ENCODE measurements at places on chromosomes 16 and 17.

- DNase-seq, result no peak
These were observed 16.1 kb upstream of the C17orf78 start for GRCh38 chr17:37359682-37360188.

DNA sequence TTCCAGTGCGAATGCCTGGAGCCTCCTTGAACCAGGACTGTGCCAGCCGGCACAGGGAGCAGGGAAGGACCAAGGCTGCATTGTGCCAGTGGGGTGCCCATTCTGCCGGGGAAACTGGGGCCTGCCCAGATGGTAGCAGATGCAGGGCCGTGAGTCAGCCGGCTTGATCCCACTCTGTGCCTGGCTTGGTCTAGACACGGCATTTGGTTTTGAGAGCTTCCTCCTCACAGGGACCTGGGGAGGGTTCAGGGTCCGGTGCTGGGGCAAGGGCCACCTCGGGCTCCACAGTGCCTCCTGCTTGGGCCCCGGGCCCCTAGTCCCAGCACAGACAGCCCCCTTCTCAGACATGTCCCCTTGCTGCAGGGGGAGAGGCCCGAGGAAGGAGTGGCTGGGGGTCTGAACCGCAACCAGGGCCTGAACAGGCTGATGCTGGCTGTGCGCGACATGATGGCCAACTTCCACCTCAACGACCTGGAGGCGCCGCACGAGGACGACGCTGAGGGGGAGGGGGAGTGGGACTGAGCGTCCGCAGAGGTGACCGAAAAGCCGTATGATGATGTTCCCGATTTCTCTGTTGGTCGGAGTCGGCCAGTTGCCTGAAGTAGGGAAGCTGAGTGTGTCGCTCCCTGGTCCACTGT lies 7.8 kb upstream of the MC1R start:
- no peak for DNase-seq

GRCh38 chr17:61144617-61145564 lies 254.8 kb upstream of the TBX2 start:
- DNase-seq, result no peak

- no peak for DNase-seq
These were observed 18.9 kb upstream of the ENPP7 start for GRCh38 chr17:79711715-79712305.

DNA sequence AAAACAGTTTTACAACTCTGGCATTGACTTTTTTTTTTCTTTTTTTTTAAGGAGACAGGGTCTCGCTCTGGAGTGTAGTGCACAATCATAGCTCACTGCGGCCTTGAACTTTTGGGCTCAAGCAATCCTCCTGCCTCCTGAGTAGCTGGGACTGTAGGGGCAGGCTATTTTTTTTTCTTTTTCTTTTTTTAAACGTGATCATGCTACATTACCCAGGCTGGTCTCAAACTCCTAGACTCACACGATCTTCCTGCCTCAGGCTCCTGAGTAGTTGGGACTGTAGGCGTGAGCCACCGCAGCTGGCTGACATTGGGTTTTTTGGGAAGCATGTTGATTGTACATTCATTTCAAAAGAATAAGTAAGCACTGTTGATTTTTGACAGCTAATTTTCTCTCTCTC lies 32.1 kb downstream of the TNRC6A start:
- DNase-seq, result no peak

GRCh38 chr16:7185689-7186088 lies 147.0 kb upstream of the RBFOX1 start:
- no peak for DNase-seq

GRCh38 chr16:24531166-24531565 lies 8.2 kb upstream of the RBBP6 start:
- no peak for DNase-seq

GRCh38 chr16:22202261-22202637 lies 3.8 kb upstream of the EEF2K start:
- DNase-seq, result no peak

- DNase-seq, result no peak
These were observed 102.1 kb downstream of the CDH13 start for GRCh38 chr16:82728901-82729300.

- no peak for DNase-seq
These were observed 3.3 kb downstream of the SMIM5 start for GRCh38 chr17:75636381-75637142.

DNA sequence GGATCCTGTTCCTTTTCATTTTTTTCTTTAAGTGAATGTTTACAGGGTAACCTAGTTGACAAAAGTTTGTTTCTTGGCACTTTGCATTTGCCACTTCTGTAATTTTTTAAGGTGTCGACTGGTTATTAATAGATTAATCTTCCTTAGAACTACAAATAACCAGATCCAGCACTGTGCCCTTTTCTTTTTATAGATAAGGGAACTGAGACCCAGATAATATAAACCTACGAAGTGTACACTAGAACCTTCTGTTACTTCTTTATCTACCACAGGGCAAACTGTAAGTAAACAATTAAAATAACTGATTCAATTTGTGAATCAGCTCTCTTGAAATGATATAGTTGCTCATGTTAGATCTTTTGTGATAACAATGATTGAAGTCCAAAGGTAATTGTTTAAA lies 55.4 kb downstream of the NLK start:
- no peak for DNase-seq

DNA sequence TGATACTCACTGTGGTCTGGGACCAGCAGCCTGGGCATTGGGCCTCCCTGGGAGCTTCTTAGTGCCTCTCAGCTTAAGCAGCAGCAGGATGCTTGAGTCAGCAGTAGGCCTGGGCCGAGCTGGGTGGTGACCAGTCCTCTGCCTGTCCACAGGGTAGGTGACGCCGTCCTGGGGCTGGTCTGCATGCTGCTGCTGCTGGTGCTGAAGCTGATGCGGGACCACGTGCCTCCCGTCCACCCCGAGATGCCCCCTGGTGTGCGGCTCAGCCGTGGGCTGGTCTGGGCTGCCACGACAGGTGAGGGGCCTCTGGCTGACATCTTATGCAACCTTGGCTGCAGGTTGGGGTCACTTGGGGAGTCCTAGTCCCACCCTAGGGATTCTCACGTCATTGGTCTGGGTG lies 7.4 kb downstream of the SLC26A11 start:
- DNase-seq, result no peak

GRCh38 chr17:63082952-63083351 lies 116.9 kb downstream of the TANC2 start:
- DNase-seq, result no peak

DNA sequence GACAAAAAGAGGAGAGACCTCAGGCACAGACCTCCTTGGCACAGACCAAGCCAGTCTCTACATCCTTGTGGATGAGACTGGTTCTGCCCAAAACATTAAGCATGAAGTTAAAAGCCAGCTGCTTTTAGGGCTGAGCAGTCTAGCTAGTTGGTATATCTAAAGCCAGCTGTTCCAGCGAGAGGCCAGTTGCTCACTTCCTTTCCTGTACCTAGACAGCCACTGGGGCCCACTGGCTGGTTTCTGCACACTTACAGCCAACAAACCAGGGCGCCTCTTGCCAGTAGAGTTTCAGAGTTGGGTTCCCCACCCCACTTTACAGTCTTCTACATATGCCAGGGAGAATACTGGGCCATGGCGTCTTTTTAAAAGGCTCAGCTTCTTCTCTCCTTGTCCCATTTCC lies 242.4 kb downstream of the ZFHX3 start:
- DNase-seq, result no peak

GRCh38 chr16:82421851-82422250 lies 204.9 kb upstream of the CDH13 start:
- no peak for DNase-seq

GRCh38 chr16:17294856-17295255 lies 175.9 kb downstream of the XYLT1 start:
- no peak for DNase-seq

- no peak for DNase-seq
These were observed 411.7 kb downstream of the UTP18 start for GRCh38 chr17:51672065-51672464.

DNA sequence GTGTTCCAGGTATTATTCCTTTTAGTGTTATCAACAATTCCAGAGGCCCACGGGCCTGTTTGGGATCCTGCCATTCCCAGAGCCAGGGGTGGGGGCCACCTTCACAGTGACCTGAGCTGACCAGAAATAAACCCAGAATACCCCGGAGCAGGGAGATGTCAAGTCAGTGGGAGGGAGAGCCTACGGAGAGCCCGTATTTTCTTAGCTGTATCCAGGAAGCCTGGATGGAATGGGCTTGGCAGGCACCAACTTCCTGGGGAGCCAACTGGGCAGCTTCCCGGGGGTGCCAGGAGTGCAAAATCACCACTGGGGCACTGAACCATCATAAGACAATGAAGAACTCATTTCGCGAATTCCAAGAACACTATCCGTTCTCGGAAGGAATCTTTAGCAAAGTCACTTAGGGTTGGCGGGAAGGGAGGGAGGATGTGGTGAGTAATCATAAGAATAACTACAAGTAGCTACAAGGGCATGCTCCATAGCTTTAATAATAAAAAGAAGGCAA lies 13.2 kb upstream of the MRTFB start:
- DNase-seq, result no peak

DNA sequence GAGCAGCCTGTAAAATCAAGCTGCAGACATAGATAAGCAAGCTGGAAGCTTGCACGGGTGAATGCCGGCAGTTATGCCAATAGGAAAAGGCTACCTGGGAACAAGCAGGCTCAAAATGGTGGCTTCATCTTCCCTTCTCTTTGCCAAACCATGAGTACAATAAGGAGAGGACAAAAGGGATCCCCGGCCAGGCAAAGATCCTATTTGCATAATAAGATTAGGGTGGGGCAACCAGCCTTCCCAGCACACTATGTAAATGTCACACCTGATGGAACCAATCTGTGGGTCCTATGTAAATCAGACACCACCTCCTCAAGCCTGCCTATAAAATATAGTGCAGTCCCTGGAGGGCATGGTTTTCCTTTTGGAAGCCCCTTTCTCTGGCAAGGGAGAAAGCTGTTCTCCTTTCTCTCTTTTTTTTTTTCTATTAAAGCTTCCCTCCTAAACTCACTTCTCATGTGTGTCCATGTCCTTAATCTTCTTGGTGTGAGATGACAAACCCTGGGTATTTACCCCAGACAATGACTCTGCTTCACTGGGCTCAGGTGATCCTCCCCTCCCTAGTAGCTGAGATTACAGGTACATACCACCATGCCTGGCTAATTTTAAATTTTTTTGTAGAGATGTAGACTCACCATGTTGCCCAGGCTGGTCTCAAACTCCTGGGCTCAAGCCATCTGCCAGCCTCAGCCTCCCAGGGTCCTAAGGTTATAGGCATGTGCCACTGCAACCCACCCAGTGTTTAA lies 44.2 kb downstream of the PSMD12 start:
- DNase-seq, result no peak

- no peak for DNase-seq
These were observed 1.4 kb downstream of the MCRIP2 start for GRCh38 chr16:643050-643368.

DNA sequence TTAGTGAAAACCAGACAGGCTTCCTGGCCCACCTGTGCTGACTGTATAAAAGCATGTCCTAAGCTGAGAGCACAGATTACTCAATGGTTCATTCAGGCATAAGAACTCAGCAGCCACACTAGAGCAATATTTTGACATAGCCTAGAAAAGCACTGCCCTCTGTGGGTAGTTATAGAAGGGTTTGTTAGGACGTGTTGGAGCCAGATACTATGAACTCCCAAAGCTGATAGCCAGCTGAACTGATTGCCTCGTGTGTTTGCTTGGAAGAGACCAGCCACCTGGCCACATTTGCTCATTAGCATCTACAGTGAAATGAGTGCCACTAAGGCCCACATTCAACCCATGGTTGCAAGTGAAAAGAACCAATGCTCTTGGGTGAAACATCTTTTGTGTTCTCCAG lies 30.8 kb upstream of the ABCA5 start:
- no peak for DNase-seq

DNA sequence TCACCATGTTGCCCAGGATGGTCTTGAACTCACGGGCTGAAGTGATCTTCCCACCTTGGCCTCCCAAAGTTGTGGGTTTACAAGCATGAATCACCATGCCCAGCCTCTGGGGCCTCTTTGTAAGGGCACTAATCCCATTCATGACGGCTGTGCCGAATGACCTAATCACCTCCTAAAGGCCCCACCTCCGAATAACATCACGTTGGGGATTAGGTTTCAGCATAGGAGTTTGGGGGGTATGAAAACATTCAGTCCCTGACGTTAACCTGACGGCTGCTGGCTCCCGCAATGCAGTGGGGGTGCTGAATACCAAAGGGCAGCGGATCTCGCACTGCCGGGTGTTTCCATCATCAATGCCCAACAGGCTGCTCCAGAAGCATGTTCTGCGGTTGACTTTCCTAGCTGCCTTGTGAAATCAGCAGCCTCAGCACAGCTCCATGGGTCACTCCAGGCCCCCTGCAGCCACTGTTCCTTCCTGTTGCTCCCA lies 120.8 kb upstream of the SEC14L1 start:
- no peak for DNase-seq

GRCh38 chr16:69311533-69312387 lies 610 bp downstream of the VPS4A start:
- peak; percentile 79 for DNase-seq

DNA sequence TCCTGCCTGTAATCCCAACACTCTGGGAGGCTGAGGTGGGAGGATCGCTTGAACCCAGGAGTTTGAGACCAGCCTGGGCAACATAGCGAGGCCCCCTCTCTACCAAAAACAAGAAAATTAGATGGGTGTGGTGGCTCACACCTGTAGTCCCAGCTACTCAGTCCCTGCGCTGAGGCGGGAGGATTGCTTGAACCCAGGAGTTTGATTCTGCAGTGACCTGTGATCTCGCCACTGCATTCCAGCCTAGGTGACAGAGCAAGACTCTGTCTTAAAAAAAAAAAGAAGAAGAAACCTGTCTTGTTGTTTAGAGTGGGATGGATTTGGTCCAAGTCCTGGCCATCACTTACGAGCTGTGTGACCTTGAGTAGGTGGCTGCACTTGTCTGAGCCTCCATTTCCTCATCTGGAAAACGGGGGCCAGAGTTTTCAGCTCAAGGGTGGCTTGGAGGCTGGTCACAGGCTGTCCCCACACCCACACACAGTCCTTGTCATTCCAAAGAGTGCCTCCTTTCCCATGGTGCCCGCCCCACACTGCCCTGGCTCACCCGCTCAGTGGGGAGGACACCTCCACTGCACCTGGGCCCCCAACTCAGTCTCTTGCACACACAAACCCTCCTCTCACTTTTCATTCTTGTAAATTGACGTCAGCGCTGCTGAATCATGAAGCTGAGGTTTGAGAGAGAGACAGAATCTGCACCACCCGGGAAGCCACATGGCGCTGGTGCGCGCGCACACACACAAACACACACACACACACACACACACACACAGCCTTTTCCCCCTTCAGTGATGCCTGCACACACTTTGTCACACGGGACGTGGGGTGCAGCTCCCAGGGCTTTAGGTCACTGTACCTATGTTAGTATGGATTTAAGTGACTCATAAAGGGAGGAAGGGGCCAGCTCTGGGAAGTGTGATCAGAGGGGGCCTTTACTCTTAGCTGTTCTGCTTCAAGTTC lies 4.2 kb downstream of the SOCS1 start:
- peak; percentile 90 for DNase-seq

- no peak for DNase-seq
These were observed 3.7 kb downstream of the RPH3AL start for GRCh38 chr17:348692-349425.
